ENCODE measurements at places on chromosomes 1 and 21.

DNA sequence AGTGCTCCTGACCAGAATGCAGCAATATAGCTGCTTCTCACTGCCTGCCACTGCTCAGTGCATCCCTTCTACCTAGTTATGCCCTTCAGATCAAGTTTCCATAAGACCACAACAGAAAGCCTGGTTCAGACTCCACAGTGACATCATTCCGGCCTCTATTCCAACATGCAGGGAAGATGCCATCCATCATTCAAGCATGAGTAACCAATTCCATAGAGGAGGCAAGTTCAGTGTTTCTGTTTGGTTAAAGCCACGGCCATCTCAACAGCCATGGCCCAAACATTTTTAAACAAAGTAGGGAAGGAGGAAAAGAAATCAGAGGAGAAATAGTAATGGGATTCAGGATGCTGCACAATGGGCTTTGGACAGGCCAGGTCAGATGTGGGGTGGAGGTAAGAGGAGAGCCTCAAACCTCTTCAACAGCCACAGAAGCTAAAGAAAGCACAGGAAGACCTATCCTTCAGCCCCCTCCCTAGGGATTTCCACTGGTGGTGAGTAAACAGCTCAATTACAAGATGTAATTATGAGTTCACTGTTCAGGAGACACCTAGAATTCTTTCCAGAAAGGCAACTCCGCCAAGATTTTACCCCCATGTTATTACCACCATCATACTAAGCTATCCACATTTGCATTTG is 484.9 kb downstream of the SETD4 start:
- no peak for DNase-seq

DNA sequence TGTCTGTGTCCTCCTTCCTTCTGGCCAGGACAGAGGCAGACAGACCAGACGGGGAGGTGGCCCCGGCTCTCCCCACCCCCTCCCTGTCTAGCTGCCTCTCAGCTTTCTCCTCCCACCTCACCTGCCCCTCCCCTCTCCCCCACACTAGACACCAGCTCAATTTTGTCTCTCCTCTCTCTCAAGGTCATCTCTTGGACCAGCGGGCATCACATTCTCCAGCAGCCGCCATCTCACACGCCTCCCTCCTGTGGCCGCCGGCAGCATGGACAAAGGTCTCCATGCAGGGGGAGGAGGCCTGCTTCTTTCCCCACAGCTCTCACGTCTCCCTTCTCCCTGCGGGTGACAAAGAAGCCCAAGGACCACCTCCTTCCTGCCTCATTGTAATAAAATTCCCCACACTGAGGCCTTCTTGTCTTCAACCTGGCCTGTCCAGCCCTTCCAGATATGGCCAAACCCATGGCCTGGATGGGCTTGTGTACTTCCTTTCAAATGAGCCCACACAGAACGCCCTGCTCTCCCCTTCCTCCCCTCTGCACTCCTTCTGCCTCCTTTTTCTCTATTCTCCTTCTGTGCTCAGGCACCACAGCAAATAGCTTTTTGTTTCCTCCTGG is 14.6 kb downstream of the OPTC start:
- DNase-seq, result no peak

GRCh38 chr21:31136891-31137290 is 98.6 kb upstream of the KRTAP19-8 start:
- DNase-seq, result no peak

DNA sequence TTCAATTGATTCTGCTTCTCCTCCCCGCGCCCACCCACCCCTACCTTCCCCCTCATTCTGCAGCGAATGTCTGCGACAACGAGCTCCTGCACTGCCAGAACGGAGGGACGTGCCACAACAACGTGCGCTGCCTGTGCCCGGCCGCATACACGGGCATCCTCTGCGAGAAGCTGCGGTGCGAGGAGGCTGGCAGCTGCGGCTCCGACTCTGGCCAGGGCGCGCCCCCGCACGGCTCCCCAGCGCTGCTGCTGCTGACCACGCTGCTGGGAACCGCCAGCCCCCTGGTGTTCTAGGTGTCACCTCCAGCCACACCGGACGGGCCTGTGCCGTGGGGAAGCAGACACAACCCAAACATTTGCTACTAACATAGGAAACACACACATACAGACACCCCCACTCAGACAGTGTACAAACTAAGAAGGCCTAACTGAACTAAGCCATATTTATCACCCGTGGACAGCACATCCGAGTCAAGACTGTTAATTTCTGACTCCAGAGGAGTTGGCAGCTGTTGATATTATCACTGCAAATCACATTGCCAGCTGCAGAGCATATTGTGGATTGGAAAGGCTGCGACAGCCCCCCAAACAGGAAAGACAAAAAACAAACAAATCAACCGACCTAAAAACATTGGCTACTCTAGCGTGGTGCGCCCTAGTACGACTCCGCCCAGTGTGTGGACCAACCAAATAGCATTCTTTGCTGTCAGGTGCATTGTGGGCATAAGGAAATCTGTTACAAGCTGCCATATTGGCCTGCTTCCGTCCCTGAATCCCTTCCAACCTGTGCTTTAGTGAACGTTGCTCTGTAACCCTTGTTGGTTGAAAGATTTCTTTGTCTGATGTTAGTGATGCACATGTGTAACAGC is 339.9 kb downstream of the NTNG1 start:
- DNase-seq, result no peak

DNA sequence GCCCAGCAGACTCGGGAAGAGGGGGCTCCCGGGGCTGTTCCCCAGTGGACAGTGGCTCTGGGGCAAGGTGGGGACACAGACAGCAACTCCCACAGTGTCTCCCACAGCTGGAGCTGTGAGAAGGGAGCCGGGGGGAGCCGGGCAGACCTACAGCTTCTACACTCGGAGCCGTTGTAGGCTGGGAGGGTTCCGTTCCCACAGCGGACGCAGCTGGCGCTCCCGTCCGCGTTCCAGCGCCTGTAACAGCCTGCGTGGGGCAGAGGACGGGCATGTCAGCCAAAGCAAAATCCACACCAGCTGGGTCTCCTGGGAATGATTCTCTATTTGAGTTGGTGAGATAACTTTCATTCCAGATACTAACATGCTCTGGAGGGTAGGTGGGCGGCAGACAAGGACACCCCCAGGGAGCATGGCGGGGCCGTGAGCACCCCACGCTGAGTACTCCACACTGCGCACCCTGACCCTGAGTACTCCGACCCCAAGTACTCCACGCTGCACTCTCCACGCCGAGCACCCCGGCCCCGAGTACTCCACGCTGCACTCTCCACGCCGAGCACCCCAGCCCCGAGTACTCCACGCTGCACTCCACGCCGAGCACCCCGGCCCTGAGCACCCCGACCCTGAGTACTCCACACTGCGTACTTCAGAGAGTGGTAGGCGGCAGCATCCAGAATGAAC is 13.4 kb upstream of the RNF223 start:
- DNase-seq, result no peak

GRCh38 chr1:53128401-53128800 is 14.0 kb downstream of the SLC1A7 start:
- DNase-seq, result no peak

DNA sequence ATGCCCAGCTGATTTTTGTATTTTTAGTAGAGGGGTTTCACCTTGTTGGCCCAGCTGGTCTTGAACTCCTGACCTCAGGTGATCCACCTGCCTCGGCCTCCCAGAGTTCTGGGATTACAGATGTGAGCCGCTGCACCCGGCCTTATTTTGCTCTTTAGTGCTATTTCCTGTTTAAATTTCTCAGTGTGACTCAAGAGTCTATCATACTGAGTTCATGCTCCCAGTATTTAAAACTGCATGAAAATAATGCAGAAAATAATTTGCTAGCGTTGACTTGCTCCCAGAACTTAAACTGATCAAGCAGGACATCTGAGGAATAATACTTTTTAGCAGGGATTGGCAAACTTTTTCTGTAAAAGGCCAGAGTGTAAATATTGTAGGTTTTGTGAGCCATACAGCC is 86.4 kb upstream of the C1orf21 start:
- DNase-seq, result no peak

GRCh38 chr1:227756172-227756959 is 21.1 kb downstream of the SNAP47 start:
- DNase-seq, result no peak

- no peak for DNase-seq
These were observed 618.7 kb upstream of the BRINP3 start for GRCh38 chr1:191096405-191096804.

DNA sequence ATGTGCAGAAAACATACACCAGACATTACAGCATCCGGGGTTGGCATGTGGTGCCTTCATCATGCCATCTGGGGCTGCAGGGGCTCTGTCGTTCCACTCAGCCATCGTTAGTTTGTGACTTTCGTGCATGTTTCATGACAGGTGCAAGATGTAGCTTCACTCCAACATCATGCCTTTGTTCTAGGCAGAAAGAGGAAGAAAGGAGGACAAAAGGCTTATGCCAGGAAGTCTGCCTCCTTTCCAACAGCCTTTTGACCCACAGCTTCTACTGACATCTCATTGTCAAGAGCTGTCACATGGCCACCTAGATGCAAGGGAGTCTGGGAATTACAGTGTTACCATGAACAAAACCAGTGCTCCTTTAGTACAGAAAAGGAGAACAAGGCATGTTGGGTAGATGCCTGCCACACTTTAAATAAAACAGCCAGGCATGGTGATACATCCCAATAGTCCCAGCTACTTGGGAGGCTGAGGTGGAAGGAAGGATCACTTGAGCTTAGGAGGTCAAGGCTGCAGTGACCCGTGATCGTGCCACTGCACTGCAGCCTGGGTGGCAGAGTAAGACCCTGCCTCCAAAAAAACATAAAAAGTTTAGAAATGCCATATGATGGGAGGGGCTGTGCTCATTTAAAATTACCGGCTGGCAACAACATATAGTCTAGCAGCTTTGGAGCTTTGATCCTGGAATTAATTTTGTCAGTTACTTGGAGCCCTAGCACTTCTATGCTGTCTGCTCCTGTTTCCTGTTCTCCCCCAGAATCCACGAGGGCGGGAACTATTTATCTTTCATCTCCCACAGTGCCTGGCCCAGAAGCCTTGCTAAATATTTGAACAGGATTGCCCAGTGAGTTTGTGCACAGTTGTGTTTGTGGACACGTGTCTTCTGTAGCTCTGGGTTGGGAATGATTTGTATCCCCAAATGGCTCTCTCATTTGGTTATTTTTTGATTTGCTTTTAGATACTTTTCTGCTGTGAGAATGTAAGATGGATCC is 7.4 kb downstream of the DOP1B start:
- no peak for DNase-seq

- no peak for DNase-seq
These were observed 85.2 kb upstream of the ZP4 start for GRCh38 chr1:237975903-237976302.

DNA sequence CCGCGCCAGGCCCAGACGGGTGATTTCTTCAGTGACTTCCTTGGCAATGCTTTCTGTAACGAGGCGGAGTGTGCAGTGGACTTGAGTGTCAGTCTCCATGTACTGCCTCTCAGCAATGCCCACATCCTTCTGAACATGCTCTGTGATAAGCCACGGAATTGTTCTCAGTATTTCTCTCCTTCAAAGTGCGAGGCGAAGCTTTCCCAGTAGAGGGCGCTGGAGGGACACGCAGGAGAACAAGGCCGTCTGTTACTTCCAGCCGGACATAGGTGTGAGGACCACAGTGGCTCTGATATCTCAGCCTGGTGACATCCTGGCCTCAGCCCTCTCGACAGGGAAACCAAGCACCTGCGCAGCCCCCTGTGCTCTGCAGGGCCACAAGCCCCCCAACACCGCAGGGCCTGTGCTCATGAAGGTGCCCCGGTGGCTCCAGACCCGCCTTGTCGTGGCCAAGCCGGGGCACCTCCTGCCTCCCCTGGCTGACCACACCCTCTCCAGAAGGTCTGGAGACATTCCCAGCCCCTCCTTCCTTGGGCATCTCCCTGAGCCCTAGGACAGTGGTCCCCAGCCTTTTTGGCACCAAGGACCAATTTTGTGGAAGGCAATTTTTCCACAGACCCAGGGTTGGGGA is 46.1 kb upstream of the BACE2 start:
- DNase-seq, result peak; percentile 3

- no peak for DNase-seq
These were observed 2.2 kb upstream of the DDOST start for GRCh38 chr1:20663365-20663764.

GRCh38 chr21:37348664-37349063 is 17.9 kb upstream of the DYRK1A start:
- no peak for DNase-seq

- peak; percentile 69 for DNase-seq
These were observed 470.6 kb downstream of the PTPRU start for GRCh38 chr1:29706936-29707335.

DNA sequence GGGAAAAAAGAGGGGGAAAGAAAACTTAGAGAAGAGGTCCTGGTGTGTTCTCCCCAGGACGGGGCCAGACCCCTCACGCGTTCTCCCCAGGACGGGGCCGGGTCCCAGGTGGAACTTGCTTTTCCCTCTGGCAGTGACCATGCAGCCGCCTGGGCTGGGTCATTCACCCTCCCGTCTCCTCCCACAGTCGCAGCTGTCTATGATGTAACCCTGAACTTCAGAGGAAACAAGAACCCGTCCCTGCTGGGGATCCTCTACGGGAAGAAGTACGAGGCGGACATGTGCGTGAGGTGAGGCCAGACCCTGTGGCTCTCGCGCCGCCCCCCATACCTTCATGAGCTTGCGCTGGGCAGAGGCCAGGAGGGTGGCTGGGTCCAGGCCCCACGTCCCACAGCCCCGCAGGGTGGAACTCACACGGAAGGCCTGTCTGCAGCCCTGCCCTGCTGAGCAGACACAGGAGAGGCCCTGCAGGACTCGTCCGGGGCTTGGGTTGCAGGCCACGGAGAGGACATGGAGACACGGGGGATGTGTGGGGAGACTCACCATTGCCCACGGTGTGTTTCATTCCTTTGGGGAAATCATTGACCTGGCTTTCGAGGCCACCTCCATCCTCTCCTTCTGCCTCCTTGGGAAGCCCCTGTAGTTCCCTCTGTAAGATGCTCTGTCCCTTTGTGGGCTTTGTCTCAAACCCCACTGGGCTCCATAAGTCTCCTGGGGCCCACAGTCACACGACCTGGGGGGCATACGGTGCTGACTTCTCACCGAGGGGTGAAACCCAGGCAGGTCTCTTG is 40.7 kb upstream of the TRAPPC10 start:
- DNase-seq, result no peak

GRCh38 chr1:58989845-58990244 is 206.0 kb upstream of the JUN start:
- DNase-seq, result no peak

DNA sequence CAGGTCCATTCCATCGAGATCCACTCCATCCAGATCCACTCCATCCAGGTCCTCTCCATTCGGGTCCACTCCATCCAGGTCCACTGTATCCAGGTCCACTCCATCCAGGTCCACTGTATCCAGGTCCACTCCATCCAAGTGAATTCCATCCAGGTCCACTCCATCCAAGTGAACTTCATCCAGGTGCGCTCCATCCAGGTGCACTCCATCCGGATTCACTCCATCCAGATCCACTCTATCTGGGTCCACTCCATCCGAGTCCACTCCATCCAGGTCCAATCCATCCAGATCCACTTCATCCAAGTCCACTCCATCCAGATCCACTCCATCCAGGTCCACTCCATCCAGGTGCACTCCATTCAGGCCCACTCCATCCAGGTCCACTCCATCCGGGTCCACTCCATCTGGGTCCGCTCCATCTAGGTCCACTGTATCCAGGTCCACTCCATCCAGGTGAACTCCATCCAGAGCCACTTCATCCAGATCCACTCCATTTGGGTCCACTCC is 157.4 kb downstream of the HUNK start:
- DNase-seq, result no peak
